ENCODE measurements at places on chromosomes 13 and 19.

DNA sequence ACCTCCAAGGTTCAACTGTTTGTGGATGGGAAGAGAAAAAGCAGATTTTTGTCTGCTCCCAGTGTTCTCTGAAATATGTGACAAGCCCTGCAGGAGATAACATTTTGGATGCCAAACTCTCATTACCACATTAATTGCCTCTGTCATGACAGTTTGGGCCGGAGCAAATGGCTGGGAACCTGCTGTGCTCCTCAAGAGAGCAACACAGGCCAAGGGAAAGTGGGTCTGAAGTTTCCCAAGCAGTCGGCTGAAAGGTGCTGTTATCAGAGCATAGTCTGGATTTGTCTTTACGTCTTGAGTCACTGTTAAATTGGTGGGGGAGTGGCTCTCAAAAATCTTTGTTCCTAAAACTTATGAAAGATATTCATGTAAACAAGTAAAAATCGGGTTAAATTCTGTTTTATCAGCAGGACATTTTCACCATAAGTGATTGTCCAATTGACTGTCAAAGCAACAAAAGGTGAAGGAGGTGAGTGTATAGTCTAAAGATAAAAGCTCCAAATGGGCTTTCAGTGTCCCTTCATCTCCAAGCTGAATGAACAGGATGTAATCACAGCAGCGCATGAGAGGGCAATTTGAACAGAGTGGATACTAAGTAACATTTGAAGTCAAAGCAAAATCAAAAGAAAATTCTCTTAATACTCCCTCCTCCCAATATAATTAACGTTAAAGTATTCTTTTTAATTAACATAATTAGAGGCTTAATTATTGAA is 844.8 kb downstream of the PCDH17 start:
- DNase-seq = no peak

DNA sequence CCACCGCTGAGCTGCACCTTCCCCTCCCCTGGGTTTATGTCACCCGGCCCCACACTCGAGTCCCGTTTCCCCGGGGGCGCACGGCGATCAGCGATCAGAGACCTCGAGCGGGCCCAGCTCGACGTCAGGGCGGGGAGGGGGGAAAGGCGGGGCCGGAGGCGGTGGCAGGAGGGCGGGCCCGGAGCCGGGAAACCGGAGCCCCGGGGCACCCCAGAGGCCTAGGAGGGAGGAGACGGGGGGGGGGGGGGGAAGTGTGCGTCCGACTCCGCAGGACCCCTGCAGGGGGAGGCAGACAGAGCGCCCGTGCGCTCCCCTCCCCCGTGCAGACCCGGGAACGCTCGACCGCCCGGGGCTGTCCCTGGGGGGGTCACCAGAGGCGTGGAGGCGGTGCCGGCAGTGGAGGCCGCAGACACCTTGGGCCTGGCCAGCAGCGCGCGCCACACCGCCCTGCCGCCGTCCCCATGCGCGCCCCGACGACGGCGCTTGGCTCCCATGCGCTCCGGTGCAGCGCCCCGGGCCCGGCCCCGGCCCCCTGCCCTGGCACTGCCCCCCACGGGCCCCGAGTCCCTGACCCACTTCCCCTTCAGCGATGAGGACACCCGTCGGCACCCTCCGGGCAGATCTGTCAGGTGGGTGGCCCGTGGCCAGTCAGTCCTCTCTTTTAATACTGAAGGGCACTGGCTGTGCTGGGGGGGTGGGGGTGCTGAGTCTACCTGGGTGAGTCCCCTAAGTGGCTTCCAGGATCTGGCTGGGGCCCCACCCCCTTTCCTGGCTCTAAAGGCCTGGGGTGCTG is 11.8 kb downstream of the PDE4A start:
- no peak for DNase-seq

GRCh38 chr13:46172531-46172991 is 9.4 kb downstream of the LCP1 start:
- no peak for DNase-seq

GRCh38 chr13:23901365-23901764 is 4.1 kb upstream of the C1QTNF9B start:
- no peak for DNase-seq

DNA sequence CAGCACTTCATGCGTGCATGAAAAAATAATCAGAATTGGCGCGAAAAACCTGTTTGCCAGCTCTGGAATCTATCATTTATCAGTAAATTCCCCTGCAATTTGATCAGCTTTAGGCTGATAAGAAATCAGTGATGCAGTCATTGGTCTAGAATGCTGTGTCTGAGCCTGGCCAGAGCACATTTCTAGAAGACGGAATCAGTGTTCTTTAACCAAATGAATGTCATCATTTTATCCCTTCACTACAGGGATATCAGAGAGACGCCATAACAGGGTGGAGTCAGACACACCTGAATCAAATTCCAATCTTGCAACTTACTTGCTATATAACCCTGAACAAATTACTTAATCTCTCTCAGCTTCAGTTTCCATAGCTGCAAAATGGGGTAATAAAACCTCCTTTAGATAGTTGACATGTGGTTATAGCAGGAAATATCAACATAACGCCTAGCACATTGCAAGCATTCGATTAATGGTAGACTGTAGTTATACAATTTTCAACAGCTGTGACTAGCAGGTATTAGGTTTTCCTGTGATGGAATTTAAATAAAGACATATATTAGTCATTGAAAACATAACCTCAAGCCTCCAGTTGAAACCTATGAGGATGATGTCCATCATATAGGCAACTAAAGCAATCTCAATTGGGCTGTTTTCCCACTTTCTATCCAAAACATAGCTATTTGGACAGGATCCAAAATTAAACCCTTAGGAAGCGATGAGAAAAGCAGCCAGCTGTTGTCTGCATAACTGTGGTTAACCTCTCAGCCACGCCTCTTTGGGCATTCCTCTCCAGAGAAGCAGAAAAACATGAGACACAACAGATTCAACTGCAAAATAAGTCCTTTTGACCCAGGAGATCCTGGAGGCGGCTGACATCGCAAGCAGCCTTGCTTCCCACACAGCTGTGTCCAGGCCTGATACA is 51.6 kb upstream of the UBL3 start:
- DNase-seq = no peak

- no peak for DNase-seq
Measured at GRCh38 chr13:111961236-111961635, 105.7 kb upstream of the SOX1 start.

DNA sequence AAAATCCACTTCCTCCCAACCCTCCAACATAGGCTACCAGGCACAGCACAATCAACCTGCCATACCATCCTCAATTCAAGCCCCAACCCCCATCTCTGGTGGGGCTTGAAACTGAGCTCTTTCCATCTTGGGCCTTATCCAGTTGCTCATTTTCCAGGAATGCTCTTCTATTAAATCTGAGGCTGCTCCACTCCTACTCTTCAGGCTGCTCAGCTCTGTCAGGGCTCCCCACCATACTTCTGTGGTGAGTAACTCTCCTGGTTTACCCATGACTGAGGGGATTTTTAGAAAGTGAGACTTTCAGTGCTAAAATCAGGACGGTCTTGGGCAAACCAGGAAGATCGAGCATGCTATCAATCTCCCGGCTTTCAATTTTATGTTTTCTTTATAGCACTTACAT is 512.8 kb downstream of the LMO7 start:
- no peak for DNase-seq

- DNase-seq = no peak
Measured at GRCh38 chr19:16330368-16330801, 5.8 kb downstream of the KLF2 start.

- DNase-seq = peak; percentile 85
Measured at GRCh38 chr13:71864986-71865873, 1.8 kb downstream of the DACH1 start.

DNA sequence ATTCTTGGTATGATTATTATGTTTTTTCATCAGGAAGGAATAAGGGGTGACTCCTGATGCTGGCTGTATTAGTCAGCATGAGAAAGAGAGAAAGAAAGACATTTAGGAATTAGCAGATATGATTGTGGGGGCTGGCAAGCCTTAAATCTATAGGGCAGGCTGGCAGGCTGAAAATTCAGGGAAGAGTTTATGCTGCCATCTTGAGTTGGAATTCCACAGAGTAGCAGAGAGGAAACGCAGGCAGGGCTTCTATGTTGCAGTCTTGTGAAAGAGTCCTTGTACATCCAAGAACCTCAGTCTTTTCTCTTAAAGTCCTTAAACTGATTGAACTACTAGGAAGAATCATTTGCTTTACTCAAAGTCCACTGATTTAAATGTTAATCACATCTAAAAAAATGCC is 262.7 kb upstream of the SLC10A2 start:
- DNase-seq = no peak
